ENCODE measurements at places on chromosomes 7 and 10.

- no peak for DNase-seq
Measured at GRCh38 chr10:31100115-31100601, 68.5 kb upstream of the ZNF438 start.

- DNase-seq: no peak
Measured at GRCh38 chr7:74606909-74607510, 50.5 kb upstream of the GTF2I start.

GRCh38 chr10:3142146-3142875 lies 30.3 kb downstream of the PITRM1 start:
- DNase-seq: no peak

GRCh38 chr7:146115851-146116520 lies 615 bp upstream of the CNTNAP2 start:
- DNase-seq: peak; percentile 59

- no peak for DNase-seq
Measured at GRCh38 chr10:108970016-108970415, 953.3 kb downstream of the XPNPEP1 start.

GRCh38 chr10:101956117-101956516 lies 99.9 kb downstream of the ARMH3 start:
- DNase-seq: no peak

All from activated CD8-positive, alpha-beta memory T cell treated with anti-CD3 and anti-CD28 coated beads for 24 hours (primary cell).